GM23248 (cell line): ENCODE measurements at places on chromosomes 16 and 17. TPM values are rescaled to one million over a fixed set of nuclear protein-coding genes. Genes with fewer than 3 reads are reported as not detected.

DNA sequence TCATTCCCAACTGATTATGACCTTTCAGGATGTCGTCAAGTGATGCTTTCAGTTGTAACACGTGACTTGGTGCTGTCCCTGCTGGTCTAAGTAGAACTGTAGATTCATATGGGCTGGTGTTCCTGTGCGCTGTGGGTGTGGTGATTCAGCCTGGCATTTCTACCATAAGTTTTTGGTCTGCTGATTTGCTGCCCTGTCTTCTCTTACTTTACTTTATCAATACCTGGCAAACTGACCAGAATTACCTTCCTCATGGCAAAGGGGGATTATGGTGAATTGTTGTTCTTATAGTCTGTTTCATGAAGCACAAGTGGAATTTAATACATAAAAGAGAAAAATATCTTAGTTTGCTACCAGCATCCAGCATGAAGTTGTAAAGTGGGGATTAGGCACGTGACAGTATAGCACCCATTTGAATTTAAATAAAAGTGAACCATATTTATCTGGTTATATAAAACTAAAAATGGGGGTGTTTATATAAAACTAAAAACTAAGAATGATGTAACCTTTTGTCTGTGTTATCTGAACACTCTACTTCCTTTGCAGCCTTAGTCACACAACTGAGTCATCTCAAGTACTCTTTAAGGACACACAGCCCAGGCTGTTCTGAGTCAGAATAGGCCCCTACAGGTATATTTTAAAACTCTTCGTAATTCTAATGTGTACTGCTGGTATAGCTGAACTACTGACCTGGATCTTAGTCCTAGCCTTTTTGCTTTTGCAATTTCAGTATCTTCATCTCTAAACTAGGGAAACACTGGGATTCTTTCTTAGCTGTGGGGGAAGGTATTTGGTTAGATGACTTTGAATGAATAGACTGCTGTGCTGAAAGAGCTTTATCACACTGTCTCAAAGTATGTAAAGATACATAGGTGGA lies 28.3 kb downstream of the TTC19 start:
- H3K4me1 ChIP-seq: peaks cover 24% of the 10 kb centered on the region
- H3K27ac ChIP-seq: peak overlapping the region; percentile 88
- H3K27me3 ChIP-seq: no peaks in the 10 kb centered on the region
- DNase-seq: peak; percentile 95
- peaks cover 78% of the 10 kb centered on the region for H3K36me3 ChIP-seq

Gene MAF
- not detected in 2 replicates for polyA plus RNA-seq

Gene BICDL2
- 0.30 and 0.63 TPM in 2 replicates for polyA plus RNA-seq

- no peaks in the 10 kb centered on the region for H3K36me3 ChIP-seq
- 0 out of 2 replicates have a peak, but pooled peaks cover 4% of the 10 kb centered on the region for H3K27me3 ChIP-seq
- DNase-seq: no peak
Measured at GRCh38 chr17:37829592-37830123, 84.8 kb upstream of the HNF1B start.

DNA sequence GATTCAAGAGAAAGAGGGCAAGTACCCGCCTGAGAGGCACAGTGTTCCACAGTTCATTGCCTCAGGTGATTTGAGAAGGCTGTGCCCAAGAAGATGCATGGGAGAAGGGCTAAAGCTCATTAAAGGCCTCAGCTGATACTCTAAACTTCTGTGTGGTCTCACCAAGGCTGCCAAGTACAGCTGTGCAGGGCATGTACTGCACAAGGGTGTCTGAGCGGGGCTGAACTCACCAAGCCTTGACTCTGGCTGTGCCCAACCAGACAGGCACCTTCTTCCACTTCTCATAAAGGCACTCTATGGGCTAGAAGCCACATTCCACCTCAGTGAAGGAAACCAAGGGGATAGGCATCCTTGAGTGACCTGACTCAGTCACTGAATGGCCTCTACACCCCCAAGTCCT lies 12.7 kb downstream of the LRRC75A start:
- DNase-seq: no peak
- H3K27me3 ChIP-seq: no peaks in the 10 kb centered on the region
- peaks cover 9% of the 10 kb centered on the region for H3K4me1 ChIP-seq
- H3K36me3 ChIP-seq: no peaks in the 10 kb centered on the region
- H3K27ac ChIP-seq: no peak overlapping the region
- H3K4me3 ChIP-seq: no peak overlapping the region

Gene IGSF6
- 0.14 and 0.18 TPM in 2 replicates for polyA plus RNA-seq

- H3K4me1 ChIP-seq: peaks cover 58% of the 10 kb centered on the region
- no peak overlapping the region for H3K27ac ChIP-seq
- H3K27me3 ChIP-seq: no peaks in the 10 kb centered on the region
Measured at GRCh38 chr17:17071531-17072360, 29.5 kb downstream of the MPRIP start.

Gene MYH2
- polyA plus RNA-seq: 0.32 and 0.59 TPM in 2 replicates

- H3K27ac ChIP-seq: no peak overlapping the region
- H3K4me1 ChIP-seq: no peaks in the 10 kb centered on the region
- H3K36me3 ChIP-seq: no peaks in the 10 kb centered on the region
- no peak for DNase-seq
Measured at GRCh38 chr16:59964232-59964924, 1230.3 kb upstream of the GOT2 start.

DNA sequence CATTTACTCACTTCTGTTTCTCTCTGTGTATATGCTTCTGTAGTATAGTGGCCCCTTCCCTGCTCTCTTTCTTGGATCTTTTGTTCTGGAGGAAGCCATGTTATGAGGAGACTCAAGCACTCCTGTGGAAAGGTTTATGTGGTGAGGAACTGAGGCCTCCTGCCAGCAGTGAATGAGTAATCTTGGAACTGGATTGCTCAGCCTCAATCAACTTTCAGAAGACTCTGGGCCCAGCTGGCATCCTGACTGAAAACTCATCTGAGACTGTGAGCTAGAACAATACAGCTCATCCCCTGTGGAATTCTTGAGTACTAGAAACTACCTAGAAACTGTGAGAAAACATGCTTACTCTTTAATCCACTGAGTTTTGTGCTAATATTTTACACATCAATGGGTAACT lies 133.1 kb upstream of the ZKSCAN2 start:
- no peaks in the 10 kb centered on the region for H3K4me1 ChIP-seq
- H3K36me3 ChIP-seq: no peaks in the 10 kb centered on the region
- no peaks in the 10 kb centered on the region for H3K27me3 ChIP-seq
- no peak for DNase-seq
- H3K27ac ChIP-seq: no peak overlapping the region

GRCh38 chr17:27868565-27868964 lies 24.6 kb downstream of the LYRM9 start:
- no peak for DNase-seq
- H3K27me3 ChIP-seq: no peaks in the 10 kb centered on the region
- no peaks in the 10 kb centered on the region for H3K36me3 ChIP-seq
- no peak overlapping the region for H3K4me3 ChIP-seq
- no peak overlapping the region for H3K27ac ChIP-seq
